Osteoblast (primary cell): ENCODE measurements at places on chromosomes 3 and 15.

DNA sequence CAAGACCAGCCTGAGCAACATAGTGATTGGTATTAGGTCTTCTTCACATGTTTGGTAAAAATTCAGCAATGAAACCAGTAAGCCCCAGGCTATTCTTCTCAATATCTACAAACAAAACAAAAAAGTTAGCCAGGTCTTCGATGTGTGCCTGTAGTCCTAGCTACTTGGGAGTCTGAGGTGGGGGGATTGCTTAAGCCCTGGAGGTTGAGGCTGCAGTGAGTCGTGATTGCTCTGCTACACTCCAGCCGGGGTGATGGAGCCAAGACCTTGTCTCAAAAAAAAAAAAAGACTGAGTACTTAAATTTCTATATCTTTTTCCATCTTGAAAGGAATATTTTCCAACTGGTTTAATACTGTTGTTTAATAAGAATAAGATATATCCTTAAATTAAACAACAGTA is 106.8 kb downstream of the MBNL1 start:
- H3K27me3 ChIP-seq = no peaks in the 10 kb centered on the region
- no peak for DNase-seq
- no peak overlapping the region for H3K4me3 ChIP-seq
- H3K36me3 ChIP-seq = peaks cover 12% of the 10 kb centered on the region
- peak overlapping the region; percentile 71 for H3K27ac ChIP-seq

DNA sequence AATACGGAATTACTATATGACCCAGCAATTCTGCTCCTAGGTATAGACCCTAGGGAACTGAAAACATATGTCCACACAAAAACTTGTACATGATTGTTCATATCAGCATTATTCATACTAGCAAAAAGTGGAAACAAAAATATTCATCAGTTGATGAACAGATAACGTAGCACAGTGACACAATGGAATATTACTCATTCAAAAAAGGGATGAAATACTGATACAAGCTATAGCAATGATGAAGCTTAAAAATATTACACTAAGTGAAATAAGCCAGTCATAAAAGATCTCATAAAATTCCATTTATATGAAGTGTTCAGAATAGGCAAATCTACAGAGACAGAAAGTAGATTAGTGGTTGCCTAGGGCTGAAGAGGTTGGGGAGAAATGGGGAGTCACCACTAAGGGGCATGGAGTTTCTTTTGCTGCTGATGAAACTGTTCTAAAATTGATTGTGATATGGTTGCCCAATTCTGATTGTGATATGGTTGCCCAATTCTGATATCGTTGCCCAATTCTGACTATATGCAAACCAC is 10.5 kb downstream of the C15orf61 start:
- H3K27ac ChIP-seq = peak overlapping the region; percentile 64
- peaks cover 5% of the 10 kb centered on the region for H3K36me3 ChIP-seq
- DNase-seq = peak; percentile 81

DNA sequence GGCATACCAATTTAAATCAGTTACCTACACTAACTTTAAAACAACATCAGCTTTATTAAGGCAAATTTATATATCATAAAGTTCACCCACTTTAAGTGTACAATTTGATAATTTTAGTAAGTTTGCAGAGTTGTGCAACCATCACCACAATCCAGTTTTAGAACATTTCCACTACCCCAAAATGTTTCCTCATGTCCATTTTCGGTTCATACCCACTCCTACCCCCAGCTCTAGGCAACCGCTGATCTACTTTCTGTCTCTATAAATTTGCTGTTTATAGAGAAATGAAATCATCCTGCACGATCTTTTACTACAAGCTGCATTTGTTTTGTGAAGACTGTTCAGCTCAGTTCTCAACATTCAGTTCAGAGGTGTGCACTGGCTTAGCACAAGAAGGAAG is 31.5 kb upstream of the FAM81A start:
- DNase-seq = no peak
- H3K4me1 ChIP-seq = no peaks in the 10 kb centered on the region
- H3K27me3 ChIP-seq = no peaks in the 10 kb centered on the region
- H3K4me3 ChIP-seq = no peak overlapping the region
- no peak overlapping the region for H3K27ac ChIP-seq

DNA sequence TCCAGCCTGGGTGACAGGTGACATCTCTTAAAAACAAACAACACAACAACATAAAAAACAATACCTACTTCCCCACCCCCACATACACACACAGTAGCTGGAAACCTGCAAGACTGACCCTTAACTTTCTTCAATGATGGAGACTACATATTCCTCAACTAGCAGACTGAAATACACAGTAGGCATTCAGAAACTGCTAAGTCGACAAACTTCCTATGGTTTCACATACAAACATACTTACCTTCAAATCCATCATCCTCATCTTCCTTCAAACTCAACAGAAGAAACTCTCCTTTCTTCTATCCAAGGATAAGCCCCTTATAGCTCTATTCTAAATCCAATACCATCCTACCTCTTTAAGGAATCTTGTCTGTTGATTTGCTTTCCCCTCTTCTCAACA is 30.6 kb downstream of the DCUN1D1 start:
- no peak overlapping the region for H3K4me3 ChIP-seq
- H3K27me3 ChIP-seq = no peaks in the 10 kb centered on the region
- peaks cover 15% of the 10 kb centered on the region for H3K36me3 ChIP-seq
- H3K4me1 ChIP-seq = no peaks in the 10 kb centered on the region

- DNase-seq = peak; percentile 91
- no peaks in the 10 kb centered on the region for H3K36me3 ChIP-seq
- no peak overlapping the region for H3K4me3 ChIP-seq
- peak overlapping the region; percentile 66 for H3K27ac ChIP-seq
- H3K4me1 ChIP-seq = peaks cover 4% of the 10 kb centered on the region
Observed at GRCh38 chr3:153069598-153070510, 92.2 kb upstream of the RAP2B start.

- H3K36me3 ChIP-seq = no peaks in the 10 kb centered on the region
- no peak overlapping the region for H3K27ac ChIP-seq
- DNase-seq = peak; percentile 66
- H3K27me3 ChIP-seq = peaks cover 19% of the 10 kb centered on the region
- H3K4me3 ChIP-seq = no peak overlapping the region
Observed at GRCh38 chr3:126529585-126530170, 5.7 kb downstream of the CHST13 start.

DNA sequence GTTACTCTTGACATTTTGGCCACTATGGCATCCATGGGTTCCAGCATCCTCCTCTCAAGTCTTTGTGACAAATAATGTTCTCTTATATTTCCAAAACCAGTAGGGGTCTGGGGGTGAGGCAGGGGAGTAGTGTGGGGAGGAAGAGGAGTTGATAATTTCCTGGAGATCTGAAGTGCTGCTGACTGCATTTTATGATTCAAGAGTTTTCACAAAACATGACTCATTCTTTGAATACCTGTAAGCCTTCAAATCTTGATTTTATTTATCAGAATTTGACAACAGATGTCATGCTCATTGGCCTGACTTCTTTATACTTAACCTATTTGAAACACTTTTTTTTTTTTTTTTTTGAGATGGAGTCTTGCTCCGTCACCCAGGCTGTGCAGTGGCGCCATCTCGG is 98.8 kb upstream of the PLXND1 start:
- no peaks in the 10 kb centered on the region for H3K4me1 ChIP-seq
- H3K27me3 ChIP-seq = no peaks in the 10 kb centered on the region
- no peaks in the 10 kb centered on the region for H3K36me3 ChIP-seq
- no peak overlapping the region for H3K27ac ChIP-seq
- no peak overlapping the region for H3K4me3 ChIP-seq

DNA sequence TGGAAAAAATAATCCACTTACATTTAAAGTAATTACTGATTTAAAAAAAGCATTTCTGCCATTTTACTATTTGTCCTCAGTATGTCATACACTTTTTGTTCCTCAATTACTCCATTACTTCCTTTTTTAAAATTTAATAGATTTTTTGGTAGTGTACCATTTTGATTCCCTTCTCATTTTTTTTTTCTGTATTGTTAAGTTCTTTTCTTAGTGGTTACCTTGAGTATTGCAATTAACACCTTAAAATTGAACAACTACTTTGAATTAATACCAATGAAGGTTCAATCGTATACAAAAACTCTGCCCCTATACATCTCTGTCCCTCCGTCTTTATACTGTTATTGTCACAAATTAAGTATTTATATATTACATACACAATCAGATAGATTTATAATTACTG is 240.6 kb upstream of the LMCD1 start:
- no peaks in the 10 kb centered on the region for H3K27me3 ChIP-seq
- no peak overlapping the region for H3K27ac ChIP-seq
- no peak overlapping the region for H3K4me3 ChIP-seq

DNA sequence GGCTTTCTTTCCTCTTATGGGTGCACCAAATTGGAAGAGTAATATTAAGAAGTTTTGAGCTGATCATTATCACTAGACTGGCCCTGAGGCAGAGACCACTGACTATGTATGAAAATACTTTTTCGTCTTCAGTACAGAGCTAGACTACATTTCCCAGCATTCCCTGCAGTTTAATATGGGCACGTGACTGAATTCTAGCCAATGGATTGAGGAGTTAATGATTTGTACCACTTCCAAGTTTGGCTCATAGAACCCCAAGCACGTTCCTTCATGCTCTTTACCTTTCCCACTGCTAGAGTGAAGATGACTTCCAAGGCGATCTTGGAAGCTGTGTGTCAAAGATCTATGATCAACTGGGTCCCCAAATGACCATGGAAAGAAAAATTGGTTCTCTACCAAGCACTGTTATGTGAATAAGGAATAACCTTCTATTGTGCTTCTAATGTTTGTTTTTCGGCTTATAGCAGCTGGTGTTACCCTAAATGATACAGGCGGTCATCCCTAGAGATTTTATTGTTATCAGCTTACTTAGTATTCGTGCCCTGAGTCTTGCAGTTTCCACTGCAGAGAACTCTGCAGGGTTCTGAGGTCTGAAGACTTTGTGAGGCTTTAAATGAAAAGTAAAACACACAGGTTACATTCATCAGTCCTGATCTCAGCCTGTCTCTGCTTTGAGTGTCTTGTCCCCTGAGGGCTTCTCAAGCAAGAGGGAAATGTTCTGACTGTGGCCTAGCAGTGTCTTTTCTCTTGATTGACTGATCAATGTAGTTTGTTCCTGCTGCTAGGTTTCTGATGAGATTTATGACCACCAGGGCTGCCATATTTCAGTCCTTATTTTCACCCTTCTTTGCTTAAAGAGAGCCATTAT is 486.8 kb downstream of the PDCD6IP start:
- no peaks in the 10 kb centered on the region for H3K36me3 ChIP-seq
- H3K27me3 ChIP-seq = no peaks in the 10 kb centered on the region
- H3K27ac ChIP-seq = no peak overlapping the region
- H3K4me3 ChIP-seq = no peak overlapping the region

DNA sequence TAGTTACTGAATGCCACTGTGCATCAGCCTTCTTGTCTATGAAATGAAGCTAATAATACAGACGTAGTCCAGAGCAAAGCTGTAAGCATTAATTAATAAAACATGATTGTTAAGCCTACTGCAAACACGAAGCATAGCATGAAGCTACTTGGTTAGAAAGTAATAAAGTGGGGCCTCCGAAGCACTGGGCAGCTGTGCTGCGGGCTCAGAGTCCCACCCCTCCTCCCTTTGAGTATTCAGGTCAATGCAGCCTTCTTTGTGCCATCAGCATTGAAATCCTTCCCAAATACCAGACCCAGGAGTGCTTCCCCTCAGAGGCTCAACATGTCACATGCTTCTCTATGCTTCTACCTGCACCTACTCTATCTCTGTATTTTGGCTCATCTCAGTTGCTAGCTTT is 1112.6 kb downstream of the IGSF11 start:
- no peaks in the 10 kb centered on the region for H3K36me3 ChIP-seq
- H3K4me1 ChIP-seq = no peaks in the 10 kb centered on the region
- H3K27ac ChIP-seq = no peak overlapping the region
- no peak for DNase-seq
- H3K27me3 ChIP-seq = no peaks in the 10 kb centered on the region

GRCh38 chr3:32843510-32844321 is 25.9 kb downstream of the TRIM71 start:
- peaks cover 3% of the 10 kb centered on the region for H3K4me1 ChIP-seq
- no peaks in the 10 kb centered on the region for H3K36me3 ChIP-seq
- peaks cover 2% of the 10 kb centered on the region for H3K27me3 ChIP-seq
- no peak for DNase-seq

DNA sequence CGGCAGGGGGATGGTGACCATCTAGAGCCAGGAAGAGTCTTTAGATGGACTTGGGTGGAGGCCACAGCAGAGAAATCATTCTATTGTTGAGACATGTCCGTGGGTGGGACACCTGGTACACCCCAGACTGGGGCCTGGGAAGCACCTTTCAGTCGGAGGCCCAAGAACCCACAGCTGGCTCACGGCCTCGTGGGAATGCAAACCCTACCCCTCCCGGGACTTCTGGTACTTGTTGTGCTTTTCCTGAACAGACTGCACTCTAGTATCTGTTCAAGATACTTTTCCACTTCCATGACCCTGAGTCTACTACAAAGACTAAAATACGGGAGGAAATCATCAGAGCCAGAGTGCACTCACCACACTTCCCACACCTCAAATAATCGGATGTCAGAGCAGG is 60.7 kb downstream of the BDH1 start:
- H3K4me1 ChIP-seq = peaks cover 32% of the 10 kb centered on the region
- H3K36me3 ChIP-seq = no peaks in the 10 kb centered on the region
- H3K4me3 ChIP-seq = no peak overlapping the region
- DNase-seq = no peak
- peak overlapping the region; percentile 28 for H3K27ac ChIP-seq
- H3K27me3 ChIP-seq = no peaks in the 10 kb centered on the region

DNA sequence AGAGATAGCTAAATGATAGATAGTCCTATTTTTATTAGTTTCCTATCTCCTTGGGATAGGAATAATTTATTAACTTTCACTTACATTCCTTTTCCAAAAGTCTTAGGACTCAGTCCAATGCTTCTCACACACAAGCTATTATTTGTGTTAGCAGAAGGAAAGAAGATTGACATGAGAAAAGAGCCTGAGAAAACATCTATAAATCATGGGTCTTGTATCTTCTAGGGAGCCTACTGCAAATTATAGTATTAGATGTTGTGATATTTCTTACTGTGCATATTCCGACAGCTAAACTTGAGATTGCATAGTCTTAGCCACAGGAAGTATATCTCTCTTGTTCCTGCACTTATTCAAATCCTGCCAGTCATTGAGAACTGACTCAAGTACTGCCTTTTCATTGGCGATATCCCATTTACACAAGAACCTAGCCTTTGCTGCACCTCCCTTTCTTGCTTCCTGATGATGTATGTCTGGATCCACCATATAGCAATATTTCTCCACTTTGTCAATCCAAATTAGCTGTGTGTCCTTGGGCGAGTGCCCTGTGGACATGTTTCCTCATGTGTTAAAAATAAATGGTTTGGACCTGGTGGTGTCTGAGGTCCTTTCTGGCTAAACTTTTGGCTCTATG is 245.1 kb upstream of the LMCD1 start:
- no peak overlapping the region for H3K27ac ChIP-seq
- peak; percentile 13 for DNase-seq
- H3K4me3 ChIP-seq = no peak overlapping the region
- H3K36me3 ChIP-seq = no peaks in the 10 kb centered on the region

- no peak overlapping the region for H3K4me3 ChIP-seq
- DNase-seq = no peak
- no peak overlapping the region for H3K27ac ChIP-seq
- H3K4me1 ChIP-seq = no peaks in the 10 kb centered on the region
Observed at GRCh38 chr3:10386121-10386520, 65.2 kb upstream of the SEC13 start.

- H3K36me3 ChIP-seq = no peaks in the 10 kb centered on the region
- peak; percentile 3 for DNase-seq
- H3K4me3 ChIP-seq = no peak overlapping the region
- H3K4me1 ChIP-seq = peaks cover 11% of the 10 kb centered on the region
- no peak overlapping the region for H3K27ac ChIP-seq
- no peaks in the 10 kb centered on the region for H3K27me3 ChIP-seq
Observed at GRCh38 chr3:189305412-189305811, 133.6 kb downstream of the TPRG1 start.

- no peaks in the 10 kb centered on the region for H3K36me3 ChIP-seq
- H3K4me1 ChIP-seq = peaks cover 9% of the 10 kb centered on the region
- DNase-seq = no peak
Observed at GRCh38 chr3:43686700-43687498, 3.8 kb upstream of the ABHD5 start.
